ENCODE measurements at places on chromosomes 12 and 14. TPM values are rescaled to one million over a fixed set of nuclear protein-coding genes. Genes with fewer than 3 reads are reported as not detected.

Gene IFI27L1
- 4.3 TPM for polyA plus RNA-seq

Gene PPFIA2
- not detected for polyA plus RNA-seq

- no peak for DNase-seq
Observed at GRCh38 chr12:112111931-112112330, 3.3 kb upstream of the NAA25 start.

GRCh38 chr14:93090826-93091555, 24.7 kb downstream of the ITPK1 start:
- no peak for DNase-seq

DNA sequence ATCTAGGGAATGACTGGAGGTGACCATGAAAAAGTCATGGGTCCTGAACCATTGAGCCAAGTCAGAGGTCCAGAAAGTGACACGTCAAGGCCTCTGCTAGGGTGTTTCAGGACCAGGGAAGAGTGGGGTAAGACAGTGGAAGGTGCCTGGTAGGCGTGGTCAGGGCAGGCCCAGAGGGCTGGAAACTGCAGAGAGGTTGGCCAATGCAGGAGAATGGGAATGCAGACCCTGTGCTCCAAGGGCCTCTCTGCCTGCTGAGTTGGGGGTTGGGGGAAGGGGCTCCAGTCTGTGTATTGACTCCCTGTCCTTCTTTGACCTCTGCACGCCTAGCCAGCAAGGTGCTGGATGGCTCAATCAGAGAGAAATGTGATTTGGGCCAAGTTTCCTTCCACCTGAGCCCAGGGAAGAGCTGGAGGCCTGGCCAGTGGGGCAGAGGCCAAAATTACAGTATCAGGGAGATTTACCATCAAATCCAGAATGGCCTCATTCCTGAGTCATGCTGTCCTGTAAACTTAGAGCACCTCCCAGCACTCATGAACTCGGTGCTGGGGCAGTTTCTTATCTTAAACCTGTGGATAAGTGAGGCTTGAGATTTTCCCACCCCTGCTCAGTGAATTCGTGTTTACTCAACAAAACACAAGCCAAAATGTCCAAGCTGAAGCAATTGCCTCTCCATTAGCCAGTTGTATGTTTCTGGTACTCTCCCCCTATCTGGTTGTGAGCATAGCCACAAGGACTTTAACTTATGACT, 24.4 kb downstream of the IRF2BPL start:
- DNase-seq = no peak

DNA sequence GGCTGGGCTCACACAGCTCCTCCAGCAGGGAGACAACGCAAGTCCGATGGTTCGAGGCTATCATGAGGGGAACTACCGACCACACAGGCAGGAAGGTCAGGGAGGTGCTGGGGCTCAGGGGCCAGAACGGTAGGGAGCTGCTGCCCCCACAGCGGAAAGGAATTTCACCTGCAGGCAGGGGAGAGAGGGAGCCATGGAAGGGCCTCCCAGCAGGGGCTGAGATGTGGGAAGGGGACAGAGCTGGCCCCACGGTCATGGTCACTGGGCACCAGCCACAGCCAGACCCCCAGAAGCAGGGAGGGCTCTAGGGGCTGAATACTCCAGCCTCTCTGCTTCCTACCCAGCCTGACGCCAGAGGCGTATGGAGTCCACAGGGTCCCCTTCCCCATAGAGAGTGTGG, 103.1 kb downstream of the SCARB1 start:
- DNase-seq = no peak

Gene TMEM263
- polyA plus RNA-seq = 54.7 TPM

- DNase-seq = no peak
Observed at GRCh38 chr12:9649532-9649940, 20.0 kb upstream of the CLEC2D start.

- DNase-seq = no peak
Observed at GRCh38 chr12:54059668-54060067, 6.0 kb downstream of the HOXC4 start.

DNA sequence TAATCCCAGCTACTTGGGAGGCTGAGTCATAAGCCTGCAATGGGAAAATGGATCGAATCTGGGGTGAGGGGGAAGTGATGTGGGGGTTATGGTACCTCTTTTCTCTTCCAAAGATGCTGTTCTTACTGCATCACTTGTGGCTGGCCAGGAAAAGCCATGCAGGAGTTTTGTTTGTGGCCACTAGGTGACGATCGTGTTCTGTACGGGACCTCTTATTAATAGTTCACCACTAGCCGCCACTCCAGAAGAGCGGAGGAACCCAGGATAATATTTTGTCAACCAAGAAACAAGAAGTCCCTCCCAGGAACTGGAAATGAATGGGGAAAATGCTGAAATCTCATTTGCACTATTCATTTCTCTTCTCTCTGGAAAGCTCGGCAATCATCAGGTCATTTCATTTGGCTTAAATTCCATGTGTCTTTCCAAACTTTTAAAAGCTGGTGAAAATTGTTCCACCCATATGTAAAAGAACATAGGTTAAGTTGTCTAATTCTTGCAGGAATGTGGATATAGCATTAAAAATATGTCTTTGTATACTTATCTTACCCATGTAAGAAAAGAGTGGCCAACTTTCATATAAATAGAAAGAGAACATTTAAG, 8.9 kb downstream of the GPR65 start:
- no peak for DNase-seq

DNA sequence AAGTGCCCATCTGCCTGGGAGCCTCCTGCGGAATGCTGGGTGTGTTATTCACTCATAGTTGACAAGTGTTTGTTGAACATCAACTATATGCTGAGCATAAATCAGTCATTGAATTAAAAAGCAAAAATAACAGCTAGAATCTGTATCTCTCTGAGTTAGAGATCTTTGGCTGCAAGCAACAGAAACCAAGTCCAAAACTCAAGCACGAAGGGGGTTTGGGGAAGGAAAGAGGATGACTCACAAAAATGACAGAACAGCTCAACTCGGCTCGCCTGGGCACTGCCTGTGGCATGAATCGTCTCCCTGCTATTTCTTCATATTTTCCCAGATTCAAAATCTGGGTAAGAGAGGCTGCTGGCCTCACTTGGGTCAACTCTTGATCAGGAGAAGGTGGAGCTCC, 72.6 kb upstream of the NCOR2 start:
- no peak for DNase-seq

Gene SLC17A8
- polyA plus RNA-seq = not detected

DNA sequence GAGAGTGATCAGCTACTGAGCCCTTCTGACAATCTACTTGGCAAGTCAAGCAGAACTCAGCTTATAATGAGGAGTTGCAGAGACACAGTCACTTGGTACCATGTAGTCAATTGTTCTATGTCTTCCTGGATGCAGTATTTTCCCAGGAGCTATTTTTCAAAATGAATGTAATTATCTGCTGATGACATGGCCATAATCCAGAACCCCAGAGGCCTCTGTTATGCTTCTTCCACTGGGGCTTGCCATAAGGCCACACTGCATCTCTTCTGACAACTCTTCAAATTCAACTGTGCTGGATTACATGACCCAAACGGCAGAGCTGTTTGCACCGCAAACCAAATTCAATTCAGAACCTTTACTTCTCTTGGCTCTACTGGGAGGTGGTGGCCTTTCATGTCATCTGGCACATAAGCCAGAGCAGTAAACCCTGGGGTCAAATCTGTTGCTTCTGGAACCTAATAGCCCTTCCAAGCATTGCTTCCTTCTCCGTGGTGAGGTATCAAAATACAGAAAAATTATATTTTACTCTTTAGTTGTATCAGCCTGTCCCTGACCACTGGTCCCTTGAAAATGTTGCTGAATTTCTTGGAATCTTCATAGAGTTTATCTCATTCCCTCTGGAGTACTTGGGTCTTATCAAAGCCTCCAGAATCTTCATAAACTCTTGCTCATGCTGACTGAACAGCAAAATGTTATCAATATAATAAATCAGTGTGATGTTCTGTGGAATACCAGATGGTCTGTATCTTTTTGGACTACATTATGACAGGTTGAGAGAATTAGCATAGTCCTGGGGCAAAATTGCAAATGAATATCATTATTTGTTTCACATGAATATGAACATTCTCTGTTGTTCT, 79.4 kb upstream of the DCN start:
- no peak for DNase-seq

GRCh38 chr14:100772607-100773165, 46.0 kb downstream of the DLK1 start:
- no peak for DNase-seq

DNA sequence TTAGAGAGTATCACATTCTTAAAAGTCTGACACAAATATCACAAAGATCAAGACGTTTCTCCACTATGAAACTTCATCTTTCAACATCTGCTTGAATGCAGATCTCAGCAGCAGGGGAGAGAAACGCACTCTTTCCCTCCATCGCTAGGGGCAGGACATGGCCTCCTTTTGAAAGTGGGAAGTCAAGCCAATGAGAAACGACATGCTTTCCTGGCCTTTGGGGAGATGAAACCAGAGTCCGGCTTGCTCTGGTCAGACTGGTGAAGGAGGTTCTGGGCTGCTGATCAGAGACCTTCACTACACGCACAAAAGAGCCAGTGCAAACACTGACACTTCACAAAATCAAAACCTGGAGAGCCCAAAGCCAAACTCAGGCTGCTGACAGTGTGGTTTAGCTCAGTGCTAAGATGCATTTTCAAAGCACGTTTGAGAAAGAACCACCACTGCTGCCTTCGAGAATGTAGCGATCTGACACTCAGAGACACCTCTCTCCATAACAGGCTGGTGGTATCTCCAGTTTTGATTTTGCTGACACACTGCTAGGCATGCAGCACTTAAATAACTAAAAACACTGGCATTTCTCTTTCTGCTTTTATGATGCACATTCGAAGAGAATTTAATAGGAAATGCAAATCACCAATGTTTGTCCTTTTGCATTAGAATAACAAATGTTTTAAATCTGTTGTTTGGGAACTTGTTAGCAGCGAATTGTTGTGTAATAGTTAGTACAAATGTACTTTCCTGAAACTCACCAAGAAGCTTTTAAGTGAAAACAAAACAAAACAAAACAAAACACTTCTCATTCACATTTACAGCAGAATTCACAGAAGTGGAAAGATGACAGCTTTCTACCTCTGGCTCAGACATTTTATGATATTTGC, 93.9 kb upstream of the OVCH1 start:
- DNase-seq = no peak

Gene PYGL
- not detected for polyA plus RNA-seq

Gene KRT84
- not detected for polyA plus RNA-seq

- DNase-seq = no peak
Observed at GRCh38 chr12:99769396-99769980, 121.9 kb downstream of the GARIN6 start.

- DNase-seq = no peak
Observed at GRCh38 chr14:28709571-28710305, 56.8 kb upstream of the FOXG1 start.

GRCh38 chr12:76810671-76811419, 46.9 kb downstream of the ZDHHC17 start:
- no peak for DNase-seq

Gene MAP1LC3B2
- polyA plus RNA-seq = 10.3 TPM

- no peak for DNase-seq
Observed at GRCh38 chr12:100675432-100675831, 101.9 kb downstream of the GAS2L3 start.

DNA sequence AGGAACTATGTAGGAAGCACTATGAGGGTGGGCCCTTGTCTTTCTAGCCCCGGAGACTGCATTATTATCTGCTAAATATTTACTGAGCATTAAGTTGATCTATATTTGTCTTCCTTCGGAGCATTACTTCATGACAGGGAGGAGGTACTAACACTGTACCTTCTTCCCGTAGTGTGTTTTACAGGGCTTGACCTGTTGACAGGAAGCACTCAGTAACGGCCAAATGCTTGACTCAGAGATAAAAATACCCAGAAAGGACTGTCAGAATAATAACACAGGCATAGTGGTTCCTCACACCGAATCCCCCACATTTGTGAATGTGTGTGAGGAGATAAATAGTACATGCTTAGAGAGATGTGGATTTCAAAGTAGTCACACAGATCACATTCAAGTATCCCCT, 466.6 kb downstream of the EGLN3 start:
- DNase-seq = no peak

Gene SALL2
- 3.8 TPM for polyA plus RNA-seq

GRCh38 chr14:49930720-49931119, 37.8 kb downstream of the ARF6 start:
- no peak for DNase-seq

DNA sequence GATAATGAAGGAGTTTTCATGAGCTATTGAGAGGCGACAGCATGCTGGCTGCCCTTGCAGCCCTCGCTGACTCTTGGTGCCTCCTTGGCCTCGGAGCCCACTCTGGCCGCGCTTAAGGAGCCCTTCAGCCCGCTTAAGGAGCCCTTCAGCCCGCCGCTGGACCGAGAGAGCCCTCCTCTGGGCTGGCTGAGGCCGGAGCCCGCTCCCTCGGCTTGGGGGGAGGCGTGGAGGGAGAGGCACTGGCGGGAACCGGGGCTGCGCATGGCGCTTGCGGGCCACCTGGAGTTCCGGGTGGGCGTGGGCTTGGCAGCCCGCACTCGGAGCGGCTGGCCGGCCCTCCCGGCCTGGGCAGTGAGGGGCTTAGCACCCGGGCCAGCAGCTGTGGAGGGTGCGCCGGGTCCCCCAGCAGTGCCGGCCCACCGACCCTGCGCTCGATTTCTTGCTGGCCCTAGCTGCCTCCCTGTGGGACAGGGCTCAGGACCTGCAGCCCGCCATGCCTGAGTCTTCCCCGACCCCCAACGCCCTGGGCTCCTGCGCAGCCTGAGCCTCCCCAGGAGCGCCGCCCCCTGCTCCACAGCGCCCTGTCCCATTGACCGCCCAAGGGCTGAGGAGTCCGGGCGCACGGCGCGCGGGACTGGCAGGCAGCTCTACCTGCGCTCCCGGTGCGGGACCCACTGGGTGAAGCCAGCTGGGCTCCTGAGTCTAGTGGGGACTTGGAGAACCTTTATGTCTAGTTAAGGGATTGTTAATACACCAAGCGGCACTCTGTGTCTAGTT, 20.1 kb upstream of the PAWR start:
- no peak for DNase-seq

Gene SSTR1
- polyA plus RNA-seq = not detected

GRCh38 chr12:2117541-2117940, 64.8 kb downstream of the CACNA1C start:
- DNase-seq = no peak

DNA sequence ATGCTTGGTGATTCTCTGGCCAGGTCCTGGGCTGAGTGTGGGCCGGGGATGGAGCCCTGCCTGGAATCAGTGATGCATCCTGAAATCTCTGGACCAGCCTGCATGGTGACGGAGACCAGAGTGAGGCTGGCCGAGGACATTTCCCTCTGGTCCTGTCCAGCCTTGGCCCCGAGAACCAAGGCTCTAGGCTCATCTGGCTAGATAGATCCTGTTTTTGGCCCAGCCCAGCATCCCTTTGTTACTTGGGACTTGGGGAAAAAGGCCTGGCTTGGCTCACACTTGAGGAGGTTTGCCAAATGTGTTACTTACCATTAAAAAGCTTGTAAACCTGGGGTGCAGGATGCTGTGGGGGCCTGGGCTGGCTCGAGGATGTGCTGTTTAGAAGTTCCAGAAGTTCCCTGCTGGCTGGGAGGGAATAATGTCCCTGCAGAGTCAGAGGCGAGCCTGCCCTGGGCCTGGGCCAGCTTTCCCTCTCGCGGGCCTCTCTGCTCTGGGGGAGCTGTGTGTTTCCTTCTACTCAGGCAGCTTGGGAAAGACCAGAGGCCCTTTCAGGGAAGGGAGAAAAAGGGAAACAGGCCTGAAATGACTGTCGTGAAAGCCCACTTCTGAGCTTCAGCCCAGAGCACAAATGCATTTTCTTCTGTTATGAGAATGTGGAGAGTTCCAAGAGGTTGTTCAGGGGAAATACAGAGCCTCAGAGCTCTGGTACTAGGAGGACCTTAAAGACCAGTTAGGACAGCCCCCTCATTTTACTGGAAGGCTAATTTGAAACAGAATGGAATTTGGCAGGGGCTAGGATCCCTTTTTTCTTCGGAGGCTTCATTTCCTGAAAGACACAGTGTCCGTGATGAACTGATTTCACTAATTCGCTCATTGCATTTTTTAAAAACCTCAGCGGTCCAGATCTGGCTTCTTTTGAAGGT, 47.2 kb upstream of the CTDSP2 start:
- DNase-seq = no peak
